ENCODE measurements at places on chromosomes 6 and 20.

DNA sequence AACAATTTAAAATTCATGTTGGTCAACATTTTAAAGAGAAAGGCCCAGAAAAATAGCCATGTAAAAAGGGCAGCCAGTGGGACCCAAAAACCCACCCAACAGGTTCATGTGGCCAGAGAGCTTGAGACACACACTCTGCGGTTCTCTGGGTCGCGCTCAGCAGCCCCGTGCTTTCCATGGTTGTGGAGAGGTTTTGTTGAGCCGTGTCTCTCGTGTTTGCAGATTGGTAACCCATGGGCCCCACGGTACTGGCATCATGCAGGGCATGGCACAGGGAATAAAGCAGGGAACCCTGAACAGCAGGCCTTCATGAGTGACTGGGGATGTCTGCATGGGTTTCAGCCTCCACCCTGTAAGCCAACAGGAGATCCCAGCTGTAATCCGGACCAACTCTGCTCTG, 127.7 kb upstream of the CST7 start:
- DNase-seq, result no peak

- DNase-seq, result peak; percentile 70
Measured at GRCh38 chr6:73521351-73521985, 636 bp upstream of the EEF1A1 start.

- peak; percentile 72 for DNase-seq
Measured at GRCh38 chr6:111874025-111874415, 768 bp upstream of the FYN start.

GRCh38 chr6:38452816-38453660, 186.7 kb downstream of the BTBD9 start:
- DNase-seq, result no peak

GRCh38 chr6:88367248-88367647, 201.1 kb upstream of the CNR1 start:
- DNase-seq, result no peak

DNA sequence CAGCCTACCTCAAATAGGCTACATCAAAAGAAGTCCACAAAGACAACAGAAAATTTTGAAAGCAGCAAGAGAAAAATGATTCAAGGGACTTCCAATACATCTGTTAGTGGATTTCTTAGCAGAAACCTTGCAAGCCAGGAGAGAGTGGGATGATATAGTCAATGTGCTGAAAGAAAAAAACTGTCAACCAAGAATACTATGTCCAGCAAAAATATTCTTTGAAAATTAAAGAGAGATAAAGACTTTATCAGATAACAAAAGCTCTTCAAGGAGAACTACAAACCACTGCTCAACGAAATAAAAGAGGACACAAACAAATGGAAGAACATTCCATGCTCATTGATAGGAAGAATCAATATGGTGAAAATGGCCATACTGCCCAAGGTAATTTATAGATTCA, 34.0 kb downstream of the MCHR2 start:
- DNase-seq, result no peak

GRCh38 chr6:157603314-157603940, 219.6 kb upstream of the SNX9 start:
- no peak for DNase-seq

DNA sequence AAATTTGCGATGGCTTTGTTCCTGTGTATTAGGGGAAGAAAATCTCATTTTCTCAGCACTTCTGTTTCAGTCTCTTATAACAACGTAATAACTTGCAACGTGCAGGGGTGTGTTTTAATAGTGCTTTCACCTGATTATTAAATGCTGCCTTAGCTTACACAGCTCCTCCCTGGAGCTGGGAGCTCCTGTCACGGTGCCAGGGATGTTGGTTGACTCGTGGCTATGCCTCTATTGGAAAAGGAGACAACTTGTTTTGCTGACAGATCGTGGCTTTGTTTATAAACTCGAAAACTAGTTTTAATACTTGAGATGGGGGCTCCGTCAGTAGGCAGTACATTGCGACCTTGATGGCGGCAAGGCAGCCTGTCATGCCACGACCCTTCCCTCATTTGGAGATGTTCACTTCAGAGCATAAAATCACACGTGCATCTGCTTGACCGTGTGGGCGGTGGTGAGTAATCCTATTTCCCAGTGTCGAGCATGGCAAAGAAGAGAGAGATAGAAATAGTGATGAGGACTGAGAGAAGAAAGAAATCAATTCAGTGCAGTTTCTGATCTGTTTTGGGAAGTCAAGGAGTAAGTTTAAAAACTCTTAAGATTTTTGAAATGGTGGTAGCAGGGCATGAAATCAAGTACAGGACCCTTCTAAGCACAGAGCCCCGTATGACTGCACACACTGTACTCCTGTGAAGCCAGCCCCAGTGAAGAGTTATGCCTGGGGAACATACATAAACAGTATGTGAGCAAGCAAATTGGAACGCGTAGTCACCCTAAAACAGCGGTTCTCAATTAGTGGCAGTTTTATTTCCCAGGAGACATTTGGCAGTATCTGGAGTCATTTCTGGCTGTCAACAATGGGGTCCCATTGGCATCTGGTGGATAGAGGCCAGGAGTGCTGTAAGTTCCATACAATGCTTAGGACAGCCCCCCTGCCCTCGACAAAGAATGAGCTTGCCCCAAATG, 147.2 kb downstream of the DOK5 start:
- DNase-seq, result no peak

GRCh38 chr6:31903957-31904356, 2.1 kb upstream of the ZBTB12 start:
- DNase-seq, result no peak

GRCh38 chr6:166119116-166119911, 48.3 kb downstream of the TBXT start:
- DNase-seq, result no peak

- DNase-seq, result no peak
Measured at GRCh38 chr20:878511-879307, 37.4 kb downstream of the ANGPT4 start.

DNA sequence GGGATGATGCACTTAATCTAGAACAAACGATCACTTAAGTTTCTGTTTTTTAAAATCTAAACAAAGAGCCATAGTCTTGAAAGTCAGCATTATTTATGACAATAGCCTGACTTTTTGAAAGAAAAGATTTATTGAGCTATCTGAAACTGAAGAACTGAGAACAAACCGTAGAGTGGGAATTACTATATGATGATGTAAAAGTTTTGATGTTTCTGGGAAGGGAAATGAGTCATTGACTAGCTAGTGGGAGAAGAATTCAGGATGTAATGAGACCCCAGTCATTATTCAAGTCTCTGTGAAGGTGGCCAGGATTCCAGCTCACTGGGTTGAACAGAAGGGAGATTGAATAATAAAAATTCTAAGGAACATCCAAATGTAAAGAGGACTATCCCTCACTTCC, 83.4 kb upstream of the FABP7 start:
- no peak for DNase-seq

Data from stimulated activated CD4-positive, alpha-beta T cell treated with anti-CD3 and anti-CD28 coated beads, Interleukin-4, amount 100 ng/mL, for 4 hours (primary cell).